ENCODE measurements at places on chromosomes 2 and 18.

DNA sequence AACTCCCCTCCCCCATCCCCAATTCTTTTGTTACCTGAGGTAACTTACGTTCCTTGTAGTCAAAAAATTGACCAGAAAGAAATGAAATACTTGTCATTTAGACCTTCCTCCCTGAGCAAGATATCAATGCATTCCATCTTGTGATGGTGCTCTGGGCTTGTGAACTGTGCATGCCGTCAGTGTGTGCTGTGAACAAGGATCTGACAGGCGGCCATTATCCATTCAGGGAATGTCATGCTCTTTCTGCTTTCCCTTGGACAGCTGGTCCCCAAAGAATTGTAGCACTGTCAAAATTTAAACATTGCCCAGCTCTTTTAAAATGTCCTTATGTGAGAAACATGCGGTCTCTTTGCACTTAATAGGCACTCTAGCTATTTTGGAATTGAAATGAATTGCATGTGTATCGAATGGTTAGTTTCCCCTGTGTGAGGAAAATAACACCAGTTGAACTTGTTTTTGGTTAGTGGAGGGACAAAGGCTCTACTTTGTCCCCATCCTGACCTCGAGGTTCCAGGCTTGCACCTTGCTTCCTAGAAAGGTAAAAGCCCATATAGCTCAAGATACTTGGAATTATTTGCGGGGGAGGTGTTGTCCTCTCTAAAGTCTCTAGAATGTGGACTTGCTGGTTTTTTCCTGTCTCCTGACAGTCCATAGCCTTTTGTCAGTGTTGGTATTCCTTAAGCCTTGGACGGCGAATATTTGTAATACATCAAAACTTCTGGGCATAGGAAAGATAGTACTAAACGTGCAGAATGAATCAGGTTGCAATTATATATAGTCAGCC lies 350.9 kb downstream of the NUP35 start:
- DNase-seq: no peak

DNA sequence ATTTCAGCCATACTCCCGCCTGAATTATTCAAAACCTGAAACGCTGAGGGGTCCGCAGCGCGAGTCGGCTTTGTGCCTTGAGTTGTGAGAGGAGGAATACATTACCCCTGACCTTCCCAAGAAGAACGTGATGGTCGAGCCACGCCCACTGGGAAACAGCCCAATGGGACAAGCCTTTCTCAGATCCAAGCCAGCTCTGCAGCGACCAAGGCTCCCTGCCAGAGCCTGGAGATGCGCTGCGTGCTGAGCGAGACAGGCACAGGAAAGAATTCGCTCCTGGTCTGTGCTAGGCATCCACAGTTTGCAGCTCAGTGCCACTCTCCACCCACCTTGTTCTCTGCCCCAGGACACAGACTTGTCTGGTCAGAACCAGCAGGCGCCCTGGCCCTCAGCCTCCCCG lies 74.1 kb upstream of the GLI2 start:
- no peak for DNase-seq

GRCh38 chr2:143934626-143935481 lies 585.1 kb downstream of the ZEB2 start:
- DNase-seq: no peak

- no peak for DNase-seq
Measured at GRCh38 chr2:8677646-8678592, 3.9 kb upstream of the ID2 start.

GRCh38 chr2:149709496-149710263 lies 122.1 kb upstream of the MMADHC start:
- no peak for DNase-seq

- DNase-seq: no peak
Measured at GRCh38 chr2:113273981-113274380, 4.7 kb downstream of the PAX8 start.

- DNase-seq: no peak
Measured at GRCh38 chr2:26457251-26457666, 20.7 kb downstream of the OTOF start.

DNA sequence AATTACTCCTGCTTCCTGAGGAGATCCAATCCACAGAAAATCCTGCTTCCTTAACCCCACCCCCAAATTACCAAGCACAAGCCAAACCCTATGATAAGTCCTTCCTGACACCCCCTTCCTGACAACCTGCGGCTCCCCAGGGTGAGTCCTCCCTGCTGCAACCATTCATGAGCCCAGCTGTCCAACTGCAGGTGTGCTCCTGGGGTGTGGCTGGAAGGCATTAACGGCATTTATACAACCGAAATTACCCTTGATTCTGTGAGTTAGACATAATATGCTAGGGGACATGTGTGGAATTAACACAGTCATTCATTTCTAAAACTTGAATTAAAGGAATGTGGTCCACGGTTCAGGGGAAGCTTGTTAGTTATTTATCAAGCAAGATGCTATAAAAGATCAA lies 119.0 kb upstream of the ALKAL2 start:
- DNase-seq: no peak

DNA sequence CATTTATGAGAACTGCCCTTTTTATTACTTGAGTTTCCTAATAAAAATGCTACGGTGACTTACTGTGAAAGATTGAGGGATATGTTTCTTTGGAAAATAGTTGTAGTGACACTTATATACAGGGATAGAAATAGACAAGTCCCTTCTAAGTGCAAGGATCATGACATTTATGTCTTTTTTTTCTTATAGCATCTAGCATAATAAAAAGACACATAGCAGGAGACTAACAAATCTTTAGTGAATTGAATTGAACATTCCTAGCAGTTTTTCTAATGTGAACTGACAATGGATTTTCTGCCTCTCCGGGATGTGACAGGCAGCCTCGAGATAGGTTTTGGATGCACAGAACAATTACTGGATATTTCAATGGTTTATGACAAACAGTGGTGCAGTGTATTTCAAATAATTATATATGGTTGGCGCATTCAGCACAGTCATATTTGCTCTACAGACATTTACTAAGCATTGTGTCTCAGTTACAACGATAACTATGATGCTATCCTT lies 562.8 kb downstream of the ADCYAP1 start:
- no peak for DNase-seq

- DNase-seq: no peak
Measured at GRCh38 chr2:2542966-2543611, 212.0 kb upstream of the MYT1L start.

- no peak for DNase-seq
Measured at GRCh38 chr18:53701697-53702096, 522.8 kb downstream of the MBD2 start.

DNA sequence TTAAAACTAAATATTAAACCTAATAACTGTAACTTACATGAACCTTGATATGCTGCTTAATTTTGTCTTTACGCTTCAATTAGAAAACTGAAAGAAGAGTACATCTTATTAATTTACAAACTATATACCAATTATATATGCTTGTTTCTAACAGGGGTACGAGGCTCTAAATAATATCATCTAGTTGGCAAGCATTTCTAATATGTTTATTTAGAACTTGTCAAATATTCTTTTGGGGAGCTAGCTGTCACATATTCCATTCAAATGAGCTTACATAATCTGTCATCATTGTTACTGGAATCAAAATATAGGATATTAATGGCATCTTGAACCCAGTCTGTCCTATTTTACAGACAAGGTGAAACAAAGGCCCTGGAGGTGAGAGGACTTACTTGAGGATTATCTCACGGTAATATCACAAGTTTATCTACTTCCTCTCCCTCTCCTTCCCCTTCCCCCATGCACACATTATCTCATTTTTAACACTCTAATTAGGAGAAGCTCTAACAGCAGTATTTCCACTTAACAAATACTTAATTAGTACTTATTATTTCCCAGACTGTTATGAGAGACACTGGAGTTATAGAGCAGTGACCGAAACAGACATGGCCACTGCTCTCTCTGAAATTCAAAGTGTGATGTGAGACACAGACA lies 3.5 kb downstream of the PRKD3 start:
- DNase-seq: no peak

GRCh38 chr2:25620077-25620476 lies 53.3 kb downstream of the DTNB start:
- DNase-seq: no peak

DNA sequence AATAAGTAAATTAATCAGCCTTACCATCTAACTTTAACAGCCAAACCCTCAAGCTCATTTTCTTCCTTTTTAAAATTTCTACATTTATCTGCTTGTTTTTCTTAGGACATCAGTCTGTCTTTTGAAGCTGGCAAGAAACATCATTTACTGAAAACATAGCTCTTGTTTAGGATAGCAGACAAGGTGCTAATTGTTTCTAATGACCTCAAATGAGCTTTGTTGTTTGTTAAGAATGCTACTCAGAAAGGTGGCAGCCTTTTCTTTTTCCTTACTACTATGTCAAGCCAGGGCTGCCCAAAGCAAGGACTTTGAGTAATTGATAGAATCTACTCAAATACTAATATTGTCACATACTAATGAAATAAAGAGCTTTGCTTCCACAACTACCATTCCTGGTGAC lies 171.8 kb downstream of the LRP1B start:
- no peak for DNase-seq

- no peak for DNase-seq
Measured at GRCh38 chr18:68826121-68826520, 28.2 kb downstream of the CCDC102B start.

DNA sequence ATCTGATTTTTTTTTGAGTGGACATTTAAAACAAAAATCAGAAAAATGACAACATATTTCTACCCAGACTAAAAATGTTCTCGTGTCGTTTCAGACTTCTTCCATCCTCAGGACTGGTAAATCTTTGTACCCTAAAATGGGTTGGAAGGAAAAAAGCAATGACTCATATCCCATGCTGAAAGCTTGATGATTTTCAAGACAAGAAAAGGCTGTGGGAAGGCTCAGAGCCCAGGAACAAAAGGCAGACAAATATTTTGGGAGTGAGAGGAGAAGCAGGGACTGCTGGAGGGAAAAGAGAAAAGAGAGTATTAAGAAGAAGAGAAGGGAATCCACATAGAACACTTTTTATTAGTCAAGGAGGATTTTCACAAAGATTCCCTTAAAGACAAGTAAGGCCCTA lies 77.1 kb upstream of the CTAGE1 start:
- DNase-seq: no peak

- DNase-seq: peak; percentile 74
Measured at GRCh38 chr2:218292048-218293014, at the start of gene TMBIM1. TSS of gene TMBIM1 (minus strand) at chr2:218292503. CDS start at chr2:218282141, 10,362 bp downstream.

DNA sequence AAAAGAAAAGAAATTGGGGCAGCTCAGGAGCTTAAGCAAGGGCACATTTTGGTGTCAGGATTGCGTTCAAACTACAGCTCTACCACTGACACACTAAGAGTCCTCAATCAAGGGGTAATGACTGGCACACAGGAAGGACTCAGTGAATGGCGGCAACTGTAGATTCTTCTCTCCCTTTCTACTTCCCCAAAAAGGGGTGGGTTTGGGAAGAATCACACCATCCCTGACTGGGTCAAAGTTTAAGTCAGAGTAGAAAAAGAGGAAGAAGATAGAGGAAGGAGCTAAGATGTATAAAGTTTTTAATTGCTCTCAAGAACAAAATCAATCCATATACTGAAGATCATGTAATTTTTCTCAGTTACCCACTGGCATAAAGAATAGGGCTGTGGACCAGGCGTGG lies 2.6 kb downstream of the NLRC4 start:
- DNase-seq: no peak

- DNase-seq: no peak
Measured at GRCh38 chr2:43038696-43039094, 187.7 kb downstream of the ZFP36L2 start.

GRCh38 chr2:12201369-12201768 lies 454.9 kb downstream of the LPIN1 start:
- DNase-seq: no peak

DNA sequence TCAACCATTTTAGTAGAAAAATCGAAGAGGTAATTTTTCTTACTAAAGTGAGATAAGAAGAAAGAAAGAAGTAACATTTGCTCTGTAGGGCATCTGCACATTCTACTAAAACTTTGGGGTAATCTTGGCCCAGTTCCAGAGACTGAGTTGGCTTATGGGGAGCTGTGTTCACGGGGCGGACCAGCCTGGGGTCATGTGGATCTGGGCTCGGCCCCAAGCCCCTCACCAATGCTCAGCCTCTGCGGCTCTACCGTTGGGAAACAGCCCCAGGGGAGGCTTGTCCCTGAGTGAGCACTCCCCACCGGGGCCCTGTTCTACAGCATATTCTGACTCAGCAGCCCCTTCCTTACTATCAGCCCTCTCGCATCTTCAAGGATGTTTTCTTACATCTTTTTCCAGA lies 132.3 kb downstream of the RTP5 start:
- DNase-seq: no peak

DNA sequence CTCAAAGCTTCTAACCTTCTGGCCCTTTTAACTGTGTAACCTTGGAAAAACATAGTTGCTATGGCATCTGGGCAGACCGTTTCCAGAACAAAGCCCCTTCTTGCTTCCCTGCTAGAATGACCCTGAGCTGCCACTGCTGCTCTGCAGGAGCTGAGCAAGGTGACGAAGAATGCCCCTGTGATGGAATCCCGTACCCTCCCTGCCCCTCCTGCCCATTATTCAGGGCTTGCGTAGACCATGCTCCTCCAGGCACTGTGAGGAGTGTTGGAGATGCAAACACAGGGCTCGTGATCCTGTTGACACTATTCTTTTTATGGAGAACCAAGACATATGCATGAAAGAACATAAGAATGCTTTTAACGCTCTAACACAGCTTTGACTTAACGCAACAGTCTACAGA lies 191.1 kb downstream of the CDH2 start:
- DNase-seq: no peak

GRCh38 chr2:217609952-217610351 lies 392.8 kb downstream of the TNS1 start:
- no peak for DNase-seq

DNA sequence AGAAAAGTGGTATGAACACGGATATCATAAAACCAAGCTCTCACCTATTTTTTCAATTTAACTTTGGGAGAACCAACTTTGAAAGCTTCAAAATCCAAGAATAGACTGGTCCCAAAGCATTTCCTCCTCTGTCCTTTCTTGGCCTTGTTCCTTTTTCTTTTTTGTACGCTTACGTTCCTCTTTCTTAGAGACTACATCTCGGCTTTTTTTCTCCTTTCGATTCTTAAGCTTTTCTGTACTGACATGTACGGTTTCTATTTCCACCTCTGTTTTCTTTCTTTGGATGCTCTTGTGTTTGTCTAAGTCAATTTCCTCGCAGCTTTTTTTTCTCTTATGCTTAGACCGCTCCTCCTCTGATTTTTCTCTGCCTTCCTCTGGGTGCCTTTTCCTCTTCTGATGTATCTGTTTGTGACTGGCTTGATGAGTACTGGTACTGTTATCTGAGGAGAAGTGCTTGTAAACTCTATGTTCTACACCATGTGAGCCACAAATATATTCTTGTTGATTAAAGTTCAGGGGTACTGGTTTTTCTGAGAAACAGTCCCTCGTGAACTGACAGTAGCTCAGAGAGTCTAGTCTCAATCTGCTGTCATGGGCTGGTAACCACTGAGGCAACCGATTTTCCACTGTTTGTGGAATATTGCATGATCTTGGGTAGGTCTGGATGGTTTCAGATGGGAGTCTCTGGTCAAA lies 11.5 kb upstream of the RNU2-63P start:
- DNase-seq: no peak

GRCh38 chr18:12442946-12443345 lies 35.2 kb downstream of the PRELID3A start:
- peak; percentile 75 for DNase-seq

All from RKO (cell line).